ENCODE measurements at places on chromosomes 11 and 22. TPM values are rescaled to one million over a fixed set of nuclear protein-coding genes. Genes with fewer than 3 reads are reported as not detected.

The ART1 gene
- not detected for total RNA-seq

The CEND1 gene
- total RNA-seq = 2.2 TPM

The PYGM gene
- total RNA-seq = 0.37 TPM

The MS4A15 gene
- not detected for total RNA-seq

Measured in subcutaneous preadipocyte (primary cell).